Colonic mucosa (tissue), 4 donors: ENCODE measurements at places on chromosomes 4 and X. TPM values are rescaled to one million over a fixed set of nuclear protein-coding genes. Genes with fewer than 3 reads are reported as not detected.

DNA sequence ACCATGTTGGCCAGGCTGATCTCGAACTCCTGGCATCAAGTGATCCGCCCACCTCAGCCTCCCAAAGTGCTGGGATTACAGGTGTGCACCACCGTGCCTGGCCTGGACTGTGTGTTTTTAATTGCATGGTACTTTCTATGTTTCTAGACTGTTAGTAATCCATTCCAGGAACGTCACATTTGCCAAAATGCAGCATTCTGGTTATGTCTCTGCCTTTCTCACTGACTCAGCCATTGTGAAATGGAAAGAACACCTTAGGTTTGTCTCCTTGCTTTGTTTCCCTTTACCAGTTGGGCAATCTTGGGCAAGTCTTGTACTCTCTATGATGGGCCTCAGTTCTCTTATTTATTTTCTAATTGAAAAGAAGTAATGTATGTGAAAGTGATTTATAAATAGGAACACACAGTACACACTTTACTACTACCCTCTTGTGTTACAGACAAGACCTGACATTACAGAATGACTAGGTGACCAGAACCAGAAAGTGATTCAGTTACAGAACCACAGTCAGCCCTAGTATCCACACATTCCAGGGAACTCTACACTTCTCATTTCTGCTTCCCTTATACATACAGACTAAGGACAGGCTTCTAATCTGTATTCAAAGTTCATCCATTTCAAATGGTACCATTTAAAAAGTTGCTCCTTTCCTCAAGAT lies 187.1 kb downstream of the MGST2 start:
- no peak for DNase-seq

DNA sequence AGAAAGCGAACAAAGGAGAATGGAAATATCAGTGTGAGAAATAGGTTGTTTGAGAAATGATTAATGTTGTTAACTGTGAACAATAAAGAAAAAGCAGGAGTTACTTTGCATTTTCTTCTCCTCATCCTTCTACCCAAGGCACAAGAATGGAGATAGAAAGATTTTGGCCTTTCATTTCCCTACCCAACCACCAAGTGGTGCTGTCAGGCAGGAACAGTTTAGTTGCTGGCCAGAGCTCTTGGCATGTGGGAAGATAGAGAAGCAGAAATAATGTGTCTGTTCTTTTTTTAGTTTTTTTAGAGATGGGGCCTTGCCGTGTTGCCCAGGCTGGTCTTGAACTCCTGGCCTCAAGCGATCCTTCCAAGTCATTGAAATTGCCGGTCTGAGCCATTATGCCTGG lies 12.8 kb downstream of the HOPX start:
- DNase-seq: no peak

GRCh38 chrX:39309018-39309635 lies 507.9 kb downstream of the MID1IP1 start:
- DNase-seq: no peak

DNA sequence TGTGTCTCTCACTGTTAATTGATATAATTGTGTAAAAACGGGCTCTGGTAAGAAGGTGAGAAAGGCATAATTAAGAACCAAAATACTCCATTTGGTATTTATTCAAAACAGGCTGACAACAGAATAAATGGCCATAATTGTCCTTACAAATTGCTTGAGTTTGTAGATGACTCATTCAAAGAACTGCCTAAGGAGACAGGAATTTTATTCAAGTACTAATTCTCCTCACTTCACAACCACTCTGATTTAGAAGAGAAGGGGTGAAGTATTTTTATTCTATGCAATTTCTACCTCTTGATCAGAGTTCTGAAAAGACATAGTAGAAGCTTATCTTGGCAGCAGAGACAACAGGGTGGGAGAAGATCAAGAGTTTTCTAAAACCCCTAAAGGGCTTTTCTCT lies 43.1 kb downstream of the ATP11C start:
- no peak for DNase-seq

- no peak for DNase-seq
Observed at GRCh38 chr4:92262371-92262770, 41.4 kb upstream of the GRID2 start.

- no peak for DNase-seq
Observed at GRCh38 chr4:68462691-68463090, 15.4 kb downstream of the TMPRSS11E start.

DNA sequence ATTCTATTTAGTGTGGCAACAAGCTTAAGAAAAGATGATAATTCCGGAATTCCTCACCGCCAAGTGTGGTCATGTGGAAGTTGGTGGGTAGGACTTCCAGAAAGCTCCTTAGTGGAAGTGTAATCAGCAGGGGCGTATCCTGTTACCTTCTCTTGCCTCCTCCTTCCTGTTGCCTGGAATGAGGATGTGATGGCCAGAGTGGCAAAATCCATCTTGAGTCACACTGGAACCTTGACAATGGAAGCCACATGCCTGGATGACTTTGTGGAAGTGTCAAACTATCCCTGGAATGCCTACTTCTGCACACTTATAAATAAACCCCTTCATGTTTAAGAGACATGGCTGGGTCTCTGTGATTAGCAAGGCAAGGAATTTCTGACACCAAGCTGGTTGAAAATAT lies 191.0 kb downstream of the PRDM5 start:
- no peak for DNase-seq

GRCh38 chrX:39212456-39212855 lies 411.2 kb downstream of the MID1IP1 start:
- DNase-seq: no peak

DNA sequence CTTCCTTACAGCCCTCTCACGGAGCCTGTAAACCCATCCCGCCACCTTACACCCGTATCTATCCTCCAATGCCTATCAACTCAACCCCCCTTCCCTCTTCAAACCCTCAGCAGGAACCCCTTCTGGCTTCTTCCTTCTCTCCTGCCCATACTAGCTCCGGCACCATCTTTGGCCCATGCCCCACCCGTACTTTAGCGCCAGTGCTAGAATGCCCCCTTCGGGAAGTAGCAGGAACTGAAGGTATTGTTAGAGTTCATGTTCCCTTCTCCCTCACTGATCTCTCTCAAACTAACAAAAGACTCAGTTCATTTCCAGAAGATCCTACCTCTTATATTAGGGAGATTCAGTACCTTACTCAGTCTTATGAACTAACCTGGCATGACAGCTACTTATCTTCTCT lies 2.7 kb upstream of the UGT2B15 start:
- no peak for DNase-seq

GRCh38 chrX:40008791-40009461 lies 88.8 kb downstream of the BCOR start:
- no peak for DNase-seq

The EMCN gene
- 2.8 TPM for total RNA-seq

The CFAP47 gene
- total RNA-seq: not detected

The LEF1 gene
- 2.1 TPM for total RNA-seq
